ENCODE measurements at places on chromosomes 4 and X. TPM values are rescaled to one million over a fixed set of nuclear protein-coding genes. Genes with fewer than 3 reads are reported as not detected.

DNA sequence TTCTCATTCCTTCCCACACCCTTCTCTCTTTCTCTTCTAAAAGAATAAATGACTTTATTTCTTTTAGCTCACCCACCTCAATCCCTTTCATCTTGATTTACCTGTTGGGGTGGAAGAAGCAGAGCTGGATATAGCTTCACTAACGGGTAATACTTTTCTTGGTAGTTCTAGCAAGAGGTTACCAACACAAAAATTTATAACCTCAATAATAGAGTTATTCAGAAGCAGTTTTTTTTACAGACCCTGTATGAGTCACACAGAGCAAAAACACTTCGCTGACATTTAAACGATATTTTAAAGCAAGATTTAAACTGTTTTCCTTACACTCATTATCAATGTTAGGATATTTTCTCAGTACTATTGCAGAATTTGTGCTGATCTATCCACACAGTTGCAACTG lies 42.4 kb downstream of the CBLL2 start:
- no peak for DNase-seq

GRCh38 chr4:102560115-102560514 lies 59.0 kb downstream of the NFKB1 start:
- DNase-seq = no peak

DNA sequence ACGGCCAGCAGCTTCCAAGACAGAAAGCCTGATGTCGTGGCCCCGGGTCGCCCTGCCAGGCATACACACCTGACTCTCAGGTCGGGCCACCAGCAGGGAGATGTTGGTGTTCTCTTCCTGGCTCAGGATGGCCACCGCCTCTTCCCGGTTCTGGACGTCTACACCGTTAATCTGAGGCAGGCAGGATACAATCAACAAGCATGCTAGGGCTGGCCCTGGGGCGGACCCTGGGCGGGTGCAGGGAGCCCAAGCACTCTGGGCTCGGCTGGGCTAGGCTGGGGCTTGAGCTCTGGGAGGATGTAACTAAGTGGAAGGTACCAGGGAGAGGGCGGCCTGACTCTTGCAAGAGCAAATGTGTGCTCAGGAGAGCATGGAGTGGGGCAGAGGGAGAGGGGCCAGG lies 11.0 kb downstream of the SSR4 start:
- DNase-seq = no peak

The CXCL1 gene
- total RNA-seq = 254 TPM

Data from renal cortical epithelial cell (primary cell).